Psoas muscle (tissue), 8 donors: ENCODE measurements at places on chromosomes 11 and 22. TPM values are rescaled to one million over a fixed set of nuclear protein-coding genes. Genes with fewer than 3 reads are reported as not detected.

- H3K4me1 ChIP-seq, result peaks cover 8% of the 10 kb centered on the region
- H3K27ac ChIP-seq, result no peak overlapping the region
- no peak overlapping the region for H3K4me3 ChIP-seq
Measured at GRCh38 chr11:1073261-1073724, 1.4 kb upstream of the MUC2 start.

DNA sequence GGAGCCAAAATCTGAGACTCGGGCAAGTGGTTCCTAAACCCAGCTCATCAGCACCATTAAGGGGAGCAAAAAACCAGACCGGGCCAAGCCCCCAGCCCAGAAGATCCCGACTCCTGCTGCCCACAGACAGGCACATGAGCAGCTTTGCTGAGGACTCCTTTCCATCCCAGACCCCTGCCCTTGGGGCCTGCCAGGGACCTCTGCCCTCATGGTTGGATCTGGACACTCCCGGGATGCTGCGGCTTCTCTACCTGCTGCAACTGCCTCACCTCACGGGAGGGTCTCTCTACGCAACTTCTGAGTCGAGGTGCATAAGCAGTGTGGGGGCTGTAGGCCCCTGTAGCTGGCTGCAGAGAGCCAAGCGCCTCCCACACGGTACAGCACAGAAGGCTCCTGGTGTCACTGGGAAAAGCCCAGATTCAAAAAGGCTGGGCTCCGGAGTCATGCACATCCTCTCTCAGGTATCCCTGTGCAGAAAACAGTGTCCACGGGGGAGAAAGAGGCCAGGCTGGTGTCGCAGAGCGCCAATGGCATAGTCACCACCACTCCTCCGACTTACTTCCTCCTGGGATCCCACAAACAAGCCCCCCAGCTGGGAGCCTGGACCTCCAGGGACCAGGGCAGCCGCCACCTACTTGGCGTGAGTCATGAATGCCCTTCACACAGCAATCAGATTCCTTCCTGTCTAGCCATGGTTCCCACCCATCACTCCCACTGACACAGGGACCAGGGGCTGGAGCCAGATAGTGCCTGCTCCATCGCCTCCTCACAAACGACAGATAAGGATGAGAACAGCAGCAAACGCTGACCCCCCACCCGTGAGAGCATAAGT is 122.1 kb downstream of the BCR start:
- H3K4me3 ChIP-seq, result no peak overlapping the region
- H3K27ac ChIP-seq, result no peak overlapping the region
- H3K4me1 ChIP-seq, result no peaks in the 10 kb centered on the region

DNA sequence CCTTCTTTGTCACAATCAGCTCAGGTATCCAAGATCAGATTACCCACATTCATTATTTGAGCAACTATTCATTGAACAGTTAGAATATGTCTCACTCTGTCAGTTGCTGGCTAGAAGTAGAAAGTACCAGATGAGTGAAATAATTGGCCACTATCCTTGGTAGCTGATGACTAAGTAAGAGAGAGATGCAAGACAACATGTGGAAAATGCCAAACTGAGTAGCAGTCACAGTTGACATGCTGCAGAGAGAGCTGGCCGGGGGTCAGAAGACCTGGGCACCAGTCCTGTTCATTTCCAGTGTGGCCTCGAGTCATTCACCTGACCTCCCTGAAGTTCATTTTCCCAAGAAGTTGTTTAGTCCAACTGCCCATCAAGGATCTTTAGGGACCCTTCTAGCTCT is 22.5 kb upstream of the SMIM35 start:
- peak overlapping the region; percentile 53 for H3K27ac ChIP-seq
- no peak overlapping the region for H3K4me3 ChIP-seq
- peak; percentile 65 for DNase-seq
- H3K27me3 ChIP-seq, result no peaks in the 10 kb centered on the region

- no peak overlapping the region for H3K27ac ChIP-seq
- no peaks in the 10 kb centered on the region for H3K27me3 ChIP-seq
- peaks cover 3% of the 10 kb centered on the region for H3K36me3 ChIP-seq
- H3K4me3 ChIP-seq, result no peak overlapping the region
Measured at GRCh38 chr22:19852177-19852781, 2.4 kb downstream of the GNB1L start.

OR6T1 gene
- total RNA-seq, result not detected

DNA sequence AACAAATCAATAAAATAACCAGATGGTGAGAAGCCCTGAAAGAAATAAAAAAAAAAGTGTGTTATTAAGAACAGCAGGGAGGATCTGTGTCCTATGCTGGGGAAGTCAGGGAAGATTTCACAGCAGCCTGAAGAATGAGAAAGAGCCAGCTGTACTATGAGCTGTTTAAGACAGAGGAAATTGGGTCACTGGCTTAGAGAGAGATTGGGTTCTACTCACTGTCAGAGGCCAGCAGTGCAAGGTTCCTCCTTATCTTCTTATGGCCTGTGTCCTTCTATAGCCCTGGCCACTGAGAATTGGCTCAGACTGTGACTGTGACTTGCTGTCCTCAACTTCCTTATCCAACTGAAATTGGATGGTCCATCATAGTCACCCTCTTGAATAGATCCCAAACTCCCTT is 54.8 kb upstream of the FDX1 start:
- DNase-seq, result no peak
- no peak overlapping the region for H3K4me3 ChIP-seq
- no peaks in the 10 kb centered on the region for H3K4me1 ChIP-seq
- H3K27me3 ChIP-seq, result no peaks in the 10 kb centered on the region
- H3K27ac ChIP-seq, result no peak overlapping the region

DNA sequence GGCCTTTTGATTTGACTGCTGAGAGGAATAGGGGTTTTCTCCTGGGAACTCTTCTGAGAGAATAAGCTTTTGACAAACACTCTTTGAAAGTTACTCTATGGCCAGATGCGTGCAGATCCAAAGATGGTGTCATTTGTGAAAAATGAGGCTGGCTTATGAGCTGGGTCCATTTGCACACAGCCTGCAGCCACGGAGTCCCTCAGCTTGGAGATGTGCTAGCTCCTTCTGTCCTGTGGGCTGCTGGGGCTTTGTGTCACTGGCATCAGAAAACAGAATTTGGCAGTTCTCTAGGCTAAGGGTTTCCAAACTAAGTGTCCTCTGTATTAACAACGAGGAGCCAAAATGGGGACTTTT is 702.4 kb downstream of the NTM start:
- no peaks in the 10 kb centered on the region for H3K27me3 ChIP-seq
- DNase-seq, result no peak
- H3K27ac ChIP-seq, result no peak overlapping the region
- no peak overlapping the region for H3K4me3 ChIP-seq
- no peaks in the 10 kb centered on the region for H3K4me1 ChIP-seq

- peaks cover 9% of the 10 kb centered on the region for H3K4me1 ChIP-seq
- no peaks in the 10 kb centered on the region for H3K36me3 ChIP-seq
- no peaks in the 10 kb centered on the region for H3K27me3 ChIP-seq
Measured at GRCh38 chr22:19703869-19704268, 10.4 kb upstream of the SEPTIN5 start.

DNA sequence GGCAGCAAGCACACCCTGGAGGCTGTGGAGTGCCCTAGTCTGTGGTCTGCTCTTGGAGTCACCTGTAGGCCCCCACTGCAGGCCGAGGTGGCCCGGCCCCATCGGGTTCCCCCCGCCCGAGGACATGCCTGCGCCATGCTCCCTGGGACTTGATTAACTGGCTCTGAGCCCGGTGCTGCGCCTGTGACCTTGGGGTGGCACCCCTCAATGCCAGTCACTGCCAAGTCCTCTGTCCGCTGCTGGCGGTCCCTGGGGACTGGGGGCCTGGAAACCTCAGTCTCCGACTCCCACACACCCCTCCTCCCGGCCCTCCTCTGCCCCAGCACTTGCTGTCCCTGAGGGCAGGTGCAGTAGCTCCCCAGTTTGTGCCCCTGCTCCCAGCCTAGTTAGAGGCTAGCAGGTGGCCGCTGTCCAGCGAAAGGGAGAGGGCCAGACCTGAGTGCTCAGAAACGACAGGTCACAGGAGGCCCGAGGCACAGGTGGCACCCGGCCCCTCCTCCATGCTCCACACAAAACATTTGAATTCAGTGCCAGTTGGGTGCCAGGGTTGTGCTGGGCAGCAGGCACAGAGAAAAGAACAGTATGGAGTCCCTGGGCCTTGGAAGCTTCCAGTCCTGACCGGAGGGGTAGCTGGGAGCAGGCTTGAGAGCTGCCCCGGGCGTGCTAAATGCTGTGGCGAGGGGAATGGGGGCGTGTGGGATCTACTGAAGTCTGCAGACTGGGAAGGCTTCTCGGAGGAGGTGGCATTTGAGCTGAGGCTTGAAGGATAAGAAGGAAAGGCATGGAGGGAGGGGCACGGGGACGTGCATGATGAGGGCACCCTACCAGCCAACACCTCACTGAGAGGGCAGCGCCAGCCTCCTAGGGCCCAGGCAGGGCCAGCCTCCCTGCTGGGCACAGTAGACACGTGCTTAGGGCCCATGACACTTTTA is 16.4 kb upstream of the FLRT1 start:
- no peaks in the 10 kb centered on the region for H3K27me3 ChIP-seq
- H3K27ac ChIP-seq, result no peak overlapping the region
- H3K36me3 ChIP-seq, result no peaks in the 10 kb centered on the region

TEX54 gene
- total RNA-seq, result not detected

GRCh38 chr11:78646564-78647185 is 72.0 kb upstream of the NARS2 start:
- H3K4me3 ChIP-seq, result no peak overlapping the region
- H3K4me1 ChIP-seq, result no peaks in the 10 kb centered on the region
- no peak for DNase-seq
- no peaks in the 10 kb centered on the region for H3K27me3 ChIP-seq

DNA sequence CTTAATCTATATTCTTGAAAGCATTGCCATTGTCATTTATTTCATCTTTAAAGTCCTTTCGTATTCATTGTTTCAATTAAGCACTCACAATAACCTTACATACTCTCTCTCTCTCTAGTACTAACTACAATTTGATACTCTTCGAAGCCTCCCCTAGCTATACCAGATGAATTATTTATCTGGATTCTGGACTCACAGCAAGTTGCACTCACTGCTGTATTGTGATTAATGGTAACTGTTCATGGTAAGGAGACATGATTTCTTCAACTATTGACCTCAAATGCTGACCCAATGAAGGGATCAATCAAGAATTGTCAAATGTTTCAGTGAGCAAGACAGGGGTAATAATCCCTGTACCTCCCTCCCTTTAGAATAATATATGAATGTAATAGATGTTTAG is 6.0 kb upstream of the OR52B6 start:
- no peak for DNase-seq
- no peak overlapping the region for H3K4me3 ChIP-seq
- H3K36me3 ChIP-seq, result no peaks in the 10 kb centered on the region
- no peaks in the 10 kb centered on the region for H3K4me1 ChIP-seq

KLHL35 gene
- total RNA-seq, result 0.42 TPM

DNA sequence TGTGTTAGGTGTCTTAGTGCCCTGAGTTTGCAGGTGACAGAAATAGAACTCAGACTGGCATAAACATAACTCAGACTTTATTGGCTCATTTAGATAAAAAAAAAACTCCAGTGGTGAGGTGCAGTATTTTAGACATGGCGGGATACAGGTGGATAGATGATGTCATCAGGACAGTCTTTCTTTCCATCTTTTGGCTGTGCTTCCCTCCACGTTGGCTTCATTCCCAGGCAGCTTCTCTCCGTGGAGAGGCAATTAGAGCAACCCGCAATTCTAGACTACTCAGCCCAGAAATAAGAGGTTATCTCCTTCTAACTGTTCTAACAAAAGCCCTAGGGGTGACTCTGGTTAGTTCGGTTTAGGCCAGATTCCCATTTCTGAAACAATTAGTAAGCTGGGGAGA is 40.5 kb downstream of the NCAM1 start:
- H3K27me3 ChIP-seq, result no peaks in the 10 kb centered on the region
- no peak overlapping the region for H3K4me3 ChIP-seq
- no peaks in the 10 kb centered on the region for H3K4me1 ChIP-seq
- DNase-seq, result no peak
- no peaks in the 10 kb centered on the region for H3K36me3 ChIP-seq

DNA sequence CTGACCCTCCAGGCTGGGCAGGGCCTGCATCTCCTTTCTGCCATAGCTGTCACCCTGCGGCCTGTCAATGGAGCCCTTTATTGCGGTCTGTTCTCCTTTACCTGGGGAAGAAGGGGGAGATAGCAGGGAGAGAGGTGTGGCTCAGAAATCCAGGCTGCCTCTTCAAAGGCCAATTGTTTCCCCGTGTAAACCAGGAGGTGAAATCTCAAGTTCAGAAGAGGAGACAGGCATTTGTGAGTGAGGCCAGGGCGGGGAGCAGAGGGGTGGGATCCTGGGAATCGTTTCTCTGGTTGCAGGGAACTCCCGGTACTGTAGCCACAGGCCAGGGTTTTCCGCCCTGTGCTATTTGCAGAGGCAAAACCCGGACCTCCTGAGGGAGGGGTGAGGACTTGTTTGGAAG is 9.1 kb downstream of the DCPS start:
- H3K4me1 ChIP-seq, result peaks cover 21% of the 10 kb centered on the region
- H3K27ac ChIP-seq, result no peak overlapping the region
- no peak for DNase-seq

DNA sequence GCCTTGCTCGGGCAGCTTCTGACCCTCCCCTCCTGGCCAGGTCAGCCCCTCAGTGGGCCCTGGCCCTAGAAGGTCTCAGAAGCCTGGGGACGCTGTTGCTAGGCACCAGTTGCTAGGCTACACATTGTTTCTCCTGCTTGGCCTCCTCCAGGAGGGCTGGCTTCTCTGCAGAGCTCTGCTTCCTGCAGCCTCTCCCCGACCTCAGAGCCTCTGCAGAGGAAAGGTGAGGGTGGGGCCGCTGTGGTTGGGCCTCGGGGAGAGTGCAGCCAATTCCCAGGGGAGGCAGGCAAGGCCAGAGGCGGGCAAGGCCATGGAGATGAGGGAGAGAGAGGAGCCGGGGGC is 27.6 kb upstream of the LRRC10B start:
- peaks cover 10% of the 10 kb centered on the region for H3K4me1 ChIP-seq
- H3K36me3 ChIP-seq, result no peaks in the 10 kb centered on the region
- no peak for DNase-seq

GRCh38 chr11:3163241-3163981 is 1.7 kb downstream of the OSBPL5 start:
- peak; percentile 17 for DNase-seq
- peaks cover 51% of the 10 kb centered on the region for H3K4me1 ChIP-seq
- peak overlapping the region; percentile 84 for H3K4me3 ChIP-seq
- no peaks in the 10 kb centered on the region for H3K36me3 ChIP-seq
- no peaks in the 10 kb centered on the region for H3K27me3 ChIP-seq

GRCh38 chr11:9616042-9616675 is 42.7 kb downstream of the WEE1 start:
- H3K27ac ChIP-seq, result no peak overlapping the region
- DNase-seq, result no peak
- no peaks in the 10 kb centered on the region for H3K36me3 ChIP-seq
- H3K4me3 ChIP-seq, result no peak overlapping the region
- no peaks in the 10 kb centered on the region for H3K27me3 ChIP-seq
- peaks cover 6% of the 10 kb centered on the region for H3K4me1 ChIP-seq

RAB3IL1 gene
- 5.0 TPM for total RNA-seq

DNA sequence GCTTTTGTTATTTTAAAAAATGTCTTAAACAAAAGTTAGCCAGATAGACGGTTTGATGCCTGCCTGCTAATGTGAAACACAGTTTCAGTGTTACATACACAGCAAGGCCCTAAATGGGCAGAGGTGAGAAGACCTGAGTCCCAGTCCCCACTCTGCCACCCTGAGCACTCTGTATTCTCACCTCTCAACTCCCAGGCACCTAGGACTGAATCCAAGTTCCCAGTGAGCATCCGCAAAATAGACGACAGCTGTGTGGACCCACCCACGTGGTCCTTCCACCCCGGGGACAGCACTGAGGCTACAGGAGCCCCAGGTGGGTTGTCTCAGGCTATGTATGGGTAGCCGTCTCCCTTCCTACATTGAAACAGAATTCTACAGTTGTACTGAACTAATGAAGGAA is 111.5 kb downstream of the RPL27A start:
- no peak overlapping the region for H3K4me3 ChIP-seq
- H3K27ac ChIP-seq, result no peak overlapping the region
- H3K4me1 ChIP-seq, result peaks cover 8% of the 10 kb centered on the region
- no peak for DNase-seq
- H3K27me3 ChIP-seq, result no peaks in the 10 kb centered on the region

PIK3IP1 gene
- total RNA-seq, result 11.6 TPM
